HAP-1 (cell line): ENCODE measurements at places on chromosomes 1 and 21.
A peak's percentile ranks its signal among the peaks of the same experiment; 100 is the strongest.

DNA sequence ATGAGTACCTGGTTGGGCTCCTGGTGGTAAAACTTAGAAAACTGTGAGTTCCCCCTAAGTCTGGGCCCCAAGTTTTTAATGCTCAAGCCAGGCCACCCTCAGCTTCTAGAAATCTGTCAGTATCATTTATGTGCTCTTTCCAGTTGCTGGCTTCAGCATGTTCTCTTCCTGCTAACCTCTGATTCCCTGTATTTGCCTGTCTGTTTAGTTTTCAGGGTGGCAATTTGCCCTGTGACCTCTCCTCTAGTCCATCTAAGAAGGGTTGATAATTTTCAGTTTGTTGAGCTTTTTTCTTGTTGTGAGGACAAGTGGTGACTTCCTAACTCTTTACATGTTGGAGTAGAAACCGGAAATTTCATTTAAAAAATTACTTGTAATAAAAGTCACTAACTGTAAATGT is 16.0 kb upstream of the S100A10 start:
- DNase-seq, result no peak

GRCh38 chr1:179167418-179167777 is 62.1 kb downstream of the ABL2 start:
- DNase-seq, result no peak

- DNase-seq, result no peak
Measured at GRCh38 chr1:51612447-51612961, 4.4 kb upstream of the OSBPL9 start.

DNA sequence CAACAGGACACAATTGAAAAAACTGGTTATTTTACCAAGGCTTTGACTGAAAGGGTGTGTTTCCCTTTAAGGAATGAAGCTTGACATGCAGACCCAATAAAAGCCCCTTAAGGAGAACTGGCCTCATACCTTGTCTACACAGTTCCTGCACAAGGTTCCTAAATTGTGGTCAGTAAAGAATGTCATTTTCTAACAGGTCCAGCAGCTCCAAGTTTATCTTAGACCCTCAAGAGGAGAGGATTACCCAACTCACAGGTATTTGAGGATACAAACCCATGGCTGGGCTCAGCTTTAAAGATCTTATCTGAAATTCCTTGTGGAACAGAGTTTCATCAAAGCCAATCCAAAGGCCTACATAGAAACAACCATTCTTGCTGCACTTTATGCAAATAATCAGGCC is 31.4 kb upstream of the CBR3 start:
- DNase-seq, result no peak

DNA sequence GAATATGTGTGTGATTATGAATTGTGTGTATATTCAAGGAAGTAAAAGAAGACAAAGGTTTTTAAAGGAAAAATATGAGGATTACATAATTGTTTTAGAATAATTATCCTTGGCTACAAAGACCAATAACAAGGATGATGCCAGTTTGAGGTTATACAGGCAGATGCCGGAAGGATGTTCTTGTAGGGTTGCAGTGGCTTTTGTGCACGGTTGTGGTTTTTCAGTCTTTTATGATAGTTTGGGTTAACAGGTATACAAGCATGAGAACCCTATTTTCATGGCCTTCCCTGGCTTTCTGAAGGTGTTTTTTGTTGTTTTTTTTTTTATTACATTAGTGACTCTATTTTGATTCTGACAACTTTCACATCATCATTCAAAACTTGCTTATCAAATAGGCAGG is 4.9 kb downstream of the CR2 start:
- no peak for DNase-seq

GRCh38 chr1:44038876-44039657 is 7.8 kb upstream of the SLC6A9 start:
- no peak for DNase-seq

GRCh38 chr1:8962812-8963530 is 17.3 kb downstream of the CA6 start:
- peak; percentile 38 for DNase-seq

DNA sequence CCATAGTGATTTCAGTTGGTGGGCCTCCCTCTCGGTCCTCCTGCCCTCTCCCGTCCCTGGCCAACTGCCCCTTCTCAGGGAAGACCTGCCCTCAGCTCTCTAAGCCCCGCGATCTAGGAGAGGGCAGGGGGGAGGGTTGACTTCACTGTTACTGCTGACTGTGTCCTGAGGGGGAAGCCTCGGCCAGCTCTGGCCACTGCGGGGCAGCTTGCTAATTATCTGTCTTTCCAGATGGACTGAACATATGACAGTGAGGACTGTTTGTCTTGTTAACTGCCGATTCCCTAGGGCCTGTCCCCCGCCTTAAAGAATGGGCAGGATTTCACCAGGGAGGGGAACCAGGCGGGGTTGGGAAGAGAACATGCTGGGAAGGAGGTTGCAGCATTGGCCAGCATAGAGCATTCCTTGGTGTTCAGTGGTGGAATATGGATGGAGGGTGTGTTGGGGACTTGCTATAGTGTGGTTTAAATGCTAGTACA is 22.9 kb downstream of the NIPAL3 start:
- peak; percentile 61 for DNase-seq

- DNase-seq, result no peak
Measured at GRCh38 chr1:52059321-52059720, 3.2 kb downstream of the BTF3L4 start.

GRCh38 chr21:38492007-38492406 is 6.3 kb downstream of the ERG start:
- DNase-seq, result no peak

DNA sequence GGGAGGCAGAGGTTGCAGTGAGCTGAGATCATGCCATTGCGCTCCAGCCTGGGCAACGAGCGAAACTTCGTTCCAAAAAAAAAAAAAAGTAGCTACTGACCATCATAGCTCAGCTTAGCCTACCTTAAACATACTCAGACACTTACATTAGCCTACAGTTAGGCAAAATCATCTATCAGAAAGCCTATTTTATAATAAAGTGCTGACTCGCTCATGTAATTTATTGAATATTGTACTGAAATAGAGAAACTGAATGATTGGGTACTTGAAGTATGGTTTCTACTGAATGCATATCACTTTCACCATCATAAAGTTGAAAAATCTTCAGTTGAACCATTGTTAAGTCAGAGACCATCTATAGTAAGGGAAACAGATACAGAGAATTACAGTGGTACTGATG is 93.9 kb upstream of the BMP8A start:
- no peak for DNase-seq

DNA sequence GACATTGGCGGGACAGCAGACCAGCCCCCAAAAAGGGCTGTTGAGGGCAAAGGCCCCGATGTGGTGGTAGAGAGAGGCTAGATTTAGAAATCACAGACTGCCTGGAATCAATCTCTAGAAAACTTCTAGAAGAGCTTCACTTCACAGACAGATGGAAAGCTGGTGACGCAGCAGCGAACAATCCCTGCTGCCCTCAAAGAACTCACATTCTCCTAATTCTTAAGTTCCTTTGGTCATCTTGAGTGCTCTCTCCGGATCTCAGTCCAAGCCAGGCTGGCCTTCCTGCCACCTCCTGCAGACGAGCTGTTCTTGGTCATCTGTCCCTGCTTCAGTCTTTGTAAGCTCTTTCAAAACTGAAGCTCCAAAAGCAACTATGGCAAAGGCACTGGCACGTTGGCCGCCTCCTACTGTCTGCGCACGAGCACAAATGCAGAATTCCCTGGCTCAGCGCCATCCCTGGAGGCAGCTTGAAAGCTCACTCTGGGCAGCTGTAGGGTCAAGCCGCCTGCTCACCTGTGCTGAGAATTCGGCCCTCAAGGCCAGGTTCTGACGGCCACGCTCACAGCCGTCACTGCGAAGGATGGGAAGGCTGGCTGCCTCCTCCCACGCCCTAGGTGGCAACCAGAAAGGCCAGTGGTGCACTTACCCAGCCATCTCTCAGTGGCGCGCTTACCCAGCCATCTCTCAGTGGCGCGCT is 110.6 kb downstream of the NPHP4 start:
- DNase-seq, result no peak

DNA sequence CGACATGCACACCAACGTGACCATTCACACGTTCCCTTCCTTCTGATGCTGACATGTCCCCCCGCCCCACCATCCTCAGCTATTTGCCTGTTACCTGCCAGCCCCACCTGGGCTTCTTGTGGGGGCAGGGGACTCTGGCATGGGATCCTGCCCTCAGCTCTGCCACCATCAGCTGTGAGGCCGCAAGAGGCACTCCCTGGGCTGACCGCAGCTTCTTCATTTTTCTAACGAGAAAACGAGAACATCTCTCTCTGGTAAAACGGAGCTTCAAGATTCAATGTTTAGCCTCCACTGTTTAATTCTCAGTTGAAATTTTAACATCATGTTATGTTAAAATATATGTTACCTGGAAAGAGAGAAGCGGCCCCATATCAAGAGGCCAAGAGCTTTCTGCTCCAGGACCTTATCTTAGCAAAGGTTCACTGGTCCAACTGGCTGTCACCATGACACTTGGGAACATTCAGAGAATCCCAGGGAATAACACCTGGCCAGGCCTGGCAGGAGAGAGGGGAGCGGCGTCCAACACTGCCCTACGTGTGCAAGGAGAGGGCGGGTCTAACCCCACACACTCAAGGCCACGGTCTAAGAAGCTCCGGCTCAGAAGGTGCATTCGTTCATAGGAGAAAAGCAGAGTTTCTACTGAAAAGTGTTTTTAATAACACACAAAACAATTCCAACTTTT is 51.3 kb downstream of the HLCS start:
- DNase-seq, result no peak

GRCh38 chr1:2513939-2514652 is 12.3 kb downstream of the PANK4 start:
- no peak for DNase-seq

DNA sequence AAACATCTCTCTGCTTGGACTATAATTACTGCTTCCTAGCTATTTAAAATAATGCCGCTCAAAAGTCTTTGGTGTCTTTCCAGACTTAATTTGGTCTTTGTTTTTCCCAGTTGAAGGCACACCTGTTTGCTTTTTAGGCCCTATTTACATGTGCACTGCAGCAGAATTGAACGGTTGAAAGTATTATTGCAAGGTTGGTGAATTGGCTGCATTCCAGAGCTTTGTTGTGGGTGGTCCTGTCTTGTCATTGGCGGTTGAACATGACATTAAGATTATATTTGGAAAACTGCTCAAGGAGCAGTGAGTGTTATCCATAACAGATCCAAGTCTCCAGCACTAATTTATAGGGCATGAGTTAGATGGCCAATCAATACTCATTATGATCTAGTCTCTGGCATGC is 656.3 kb downstream of the PTPRC start:
- no peak for DNase-seq

DNA sequence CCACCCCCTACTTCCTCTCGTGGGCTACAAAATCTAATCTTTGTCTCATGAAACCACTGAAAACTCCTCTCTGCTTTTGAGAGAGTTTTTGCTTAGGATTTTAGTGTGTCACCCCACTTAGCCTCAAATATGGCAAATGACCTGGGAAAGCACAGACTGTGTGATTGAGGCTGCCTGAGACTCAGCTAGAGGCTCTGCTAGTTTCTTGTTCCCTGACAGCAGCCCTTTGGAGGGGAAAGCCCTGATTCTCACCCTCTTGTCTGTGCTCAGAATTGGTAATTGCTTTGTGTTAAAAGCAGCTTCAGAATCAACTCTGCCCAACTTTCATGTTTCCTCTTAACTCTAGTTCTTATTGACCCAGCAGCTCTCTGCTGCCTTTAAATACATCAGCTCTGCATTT is 85.6 kb upstream of the ZP4 start:
- no peak for DNase-seq

GRCh38 chr1:100387209-100387608 is 34.9 kb downstream of the CDC14A start:
- no peak for DNase-seq

DNA sequence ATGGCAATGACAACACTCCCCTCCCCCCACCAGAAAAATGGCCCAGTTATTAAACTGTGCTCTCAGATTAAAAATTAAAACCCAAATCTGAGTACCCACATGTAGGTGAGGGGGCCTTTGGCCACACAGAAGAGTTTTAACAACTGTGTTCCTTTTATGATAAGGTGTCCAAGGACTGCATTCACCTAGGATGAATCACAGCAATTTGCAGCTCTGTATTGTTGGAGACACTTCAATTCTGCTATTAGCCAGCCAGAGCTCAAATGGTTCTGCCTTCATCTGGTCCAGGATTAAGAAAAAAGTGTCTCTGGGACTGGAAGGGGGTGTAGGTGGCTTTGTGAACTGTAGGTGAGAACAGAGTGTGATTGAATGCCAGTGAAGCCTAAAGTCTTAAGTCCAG is 43.3 kb upstream of the DIRAS3 start:
- DNase-seq, result no peak

DNA sequence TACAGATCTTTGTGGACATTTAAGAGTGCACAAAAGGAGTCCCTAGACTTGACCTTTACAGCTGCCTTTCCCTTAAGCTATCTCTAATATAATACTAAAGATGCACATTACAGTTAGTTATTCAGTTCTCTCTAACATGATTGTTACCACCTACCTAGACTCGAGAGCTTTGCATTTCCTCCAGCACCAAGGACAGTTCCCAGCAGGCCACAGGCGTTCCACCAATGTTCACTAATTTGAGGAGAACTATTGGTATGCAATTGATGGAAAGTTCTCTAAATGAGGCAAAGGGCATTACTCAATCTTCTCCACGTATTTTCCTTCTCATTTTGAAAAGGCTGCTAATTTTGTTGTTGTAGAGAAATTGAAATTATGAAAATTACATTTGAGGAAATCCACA is 5.4 kb upstream of the NTNG1 start:
- no peak for DNase-seq

DNA sequence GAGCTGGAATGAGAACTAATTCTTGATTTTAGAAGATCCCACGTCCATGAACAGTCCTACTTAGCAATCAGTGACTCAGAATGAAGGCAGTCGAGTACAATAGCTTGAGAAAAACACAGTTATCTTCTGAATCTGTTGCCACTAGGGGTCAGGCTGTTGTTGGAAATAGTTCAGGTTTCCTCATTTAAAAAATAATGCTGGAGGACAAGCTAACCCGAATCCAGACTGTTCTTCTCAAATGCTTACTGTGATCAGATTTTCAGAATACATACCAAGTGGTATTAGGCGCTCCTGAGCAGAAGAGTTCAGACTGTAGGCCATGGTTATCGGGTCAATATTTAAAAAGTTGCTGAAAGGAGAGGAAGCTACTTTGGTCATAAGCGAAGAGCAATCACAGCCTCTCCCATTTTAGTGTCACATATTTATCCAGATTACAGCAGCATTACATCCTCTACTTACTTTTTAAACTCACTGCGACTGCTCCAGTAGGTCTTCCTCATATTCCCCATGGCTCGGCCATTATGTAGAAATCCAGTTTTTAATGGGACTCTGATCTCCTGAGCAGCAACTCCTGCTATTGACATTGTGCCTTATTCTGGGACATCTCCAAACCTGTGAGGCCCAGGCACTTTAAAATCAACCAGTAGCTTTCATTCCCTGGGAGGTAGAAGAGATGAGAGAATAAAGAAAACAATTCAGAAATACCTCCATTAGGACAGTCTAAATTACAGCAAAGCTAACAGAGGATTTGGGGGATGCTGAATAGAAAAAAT is 10.9 kb downstream of the ERRFI1 start:
- peak; percentile 67 for DNase-seq

- no peak for DNase-seq
Measured at GRCh38 chr1:214002060-214002459, 14.3 kb downstream of the PROX1 start.
